ENCODE measurements at places on chromosomes 7 and 10.
A peak's percentile ranks its signal among the peaks of the same experiment; 100 is the strongest.

GRCh38 chr7:117090791-117091190 lies 137.5 kb downstream of the ST7 start:
- no peak for DNase-seq

DNA sequence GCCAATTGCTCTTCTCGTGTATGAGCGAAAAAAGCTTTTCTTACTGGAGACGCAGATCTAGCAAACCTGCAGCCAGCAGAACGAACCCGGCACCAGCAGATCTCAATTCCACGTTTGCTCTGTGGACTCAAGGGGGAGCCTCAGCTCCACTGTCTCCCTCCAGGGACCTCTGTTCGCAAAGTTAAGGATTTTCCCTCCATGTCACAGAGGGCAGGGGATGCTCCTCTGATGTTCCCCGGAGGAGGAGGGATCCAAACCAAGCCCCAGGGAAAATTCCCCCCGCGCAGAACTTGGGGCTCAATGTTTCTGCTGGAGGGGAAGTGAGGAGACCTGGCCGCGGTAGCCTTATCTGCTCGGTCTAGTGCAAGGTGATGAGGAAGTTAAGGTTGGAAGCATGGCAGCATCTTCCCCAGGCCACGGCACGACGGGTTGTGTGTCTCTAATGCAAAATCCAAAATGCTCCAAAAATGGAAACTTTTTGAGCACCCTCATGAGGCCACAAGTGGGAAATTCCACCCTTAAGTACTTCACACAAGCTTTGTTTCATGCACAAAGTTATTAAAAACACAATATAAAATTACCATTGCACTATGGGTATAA lies 9.0 kb downstream of the IQCE start:
- no peak for DNase-seq

DNA sequence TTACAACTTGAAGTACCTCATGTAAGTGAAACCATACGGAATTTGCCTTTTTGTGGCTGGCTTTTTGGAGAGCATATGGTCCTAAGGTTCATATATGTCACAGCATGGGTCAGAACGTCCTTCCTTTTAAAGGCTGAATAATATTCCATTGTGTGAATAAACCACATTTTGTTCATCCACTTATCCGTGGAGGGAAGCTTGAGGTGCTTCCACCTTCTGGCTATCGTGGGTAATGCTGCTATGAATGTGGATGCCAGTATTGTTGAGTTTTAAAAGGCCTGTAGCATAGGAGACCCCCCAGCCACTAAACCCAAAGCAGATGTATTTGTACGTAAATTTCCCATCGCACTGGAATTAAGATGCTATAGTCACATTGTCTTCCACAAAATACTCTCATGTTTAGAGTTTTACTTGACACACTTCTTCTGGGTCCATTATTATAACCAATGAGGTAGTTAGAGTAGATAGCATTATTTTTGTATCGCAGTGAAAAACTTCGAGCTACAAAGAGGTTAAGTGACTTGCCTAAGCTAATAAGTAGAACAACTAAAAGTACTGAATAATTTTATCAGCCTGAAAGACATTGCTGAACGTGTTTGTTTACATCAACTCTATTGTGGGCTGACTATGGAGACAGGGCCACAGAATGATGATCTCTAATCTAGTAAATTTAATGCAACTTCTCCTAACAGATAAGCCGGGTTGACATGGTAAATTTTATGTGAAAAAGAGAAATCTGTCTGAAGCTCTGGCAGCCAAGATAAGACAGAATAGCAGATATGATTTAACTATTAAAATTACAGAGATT lies 183.0 kb upstream of the CTBP2 start:
- no peak for DNase-seq

- DNase-seq, result no peak
These were observed 79.4 kb downstream of the ITGB1 start for GRCh38 chr10:32878646-32879045.

- DNase-seq, result no peak
These were observed 2.0 kb downstream of the AP1S1 start for GRCh38 chr7:101156277-101156676.

DNA sequence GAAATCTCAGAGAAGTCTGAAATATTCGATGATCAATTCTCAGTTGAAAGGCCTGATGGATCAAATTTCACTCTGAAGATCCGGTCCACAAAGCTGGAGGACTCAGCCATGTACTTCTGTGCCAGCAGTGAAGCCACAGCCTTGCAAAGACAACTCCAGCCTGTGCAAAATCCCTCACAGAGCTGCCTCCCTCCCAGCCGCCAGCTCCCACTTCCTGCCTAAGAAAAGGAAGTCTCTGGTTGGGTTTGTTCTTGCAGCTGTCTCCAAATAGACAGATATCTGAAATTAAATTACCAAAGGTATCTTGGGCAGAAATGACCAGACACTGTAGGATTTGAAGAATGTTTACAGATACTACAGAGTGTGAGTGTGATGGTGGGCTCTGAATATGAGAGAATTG lies 43.4 kb upstream of the PRSS58 start:
- DNase-seq, result no peak

DNA sequence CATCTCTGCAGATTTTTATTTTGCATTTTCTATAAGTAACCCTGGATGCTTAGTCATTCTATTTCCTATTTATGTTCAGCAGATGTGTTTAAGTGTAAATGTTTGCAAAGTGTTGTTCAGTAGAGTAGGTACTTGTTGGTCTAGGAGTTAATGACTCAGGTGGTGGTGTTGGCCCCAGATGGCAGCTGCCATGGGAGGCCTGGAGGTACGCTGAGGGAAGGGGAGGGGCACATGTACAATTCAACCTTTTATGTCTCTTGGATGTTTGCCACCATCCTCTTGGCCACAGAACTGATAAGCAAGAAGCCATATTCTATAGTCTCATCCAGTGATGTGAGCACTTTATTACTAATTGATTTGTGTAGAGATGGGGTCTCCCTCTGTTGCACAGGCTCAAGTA lies 68.1 kb upstream of the SLC39A12 start:
- DNase-seq, result no peak

DNA sequence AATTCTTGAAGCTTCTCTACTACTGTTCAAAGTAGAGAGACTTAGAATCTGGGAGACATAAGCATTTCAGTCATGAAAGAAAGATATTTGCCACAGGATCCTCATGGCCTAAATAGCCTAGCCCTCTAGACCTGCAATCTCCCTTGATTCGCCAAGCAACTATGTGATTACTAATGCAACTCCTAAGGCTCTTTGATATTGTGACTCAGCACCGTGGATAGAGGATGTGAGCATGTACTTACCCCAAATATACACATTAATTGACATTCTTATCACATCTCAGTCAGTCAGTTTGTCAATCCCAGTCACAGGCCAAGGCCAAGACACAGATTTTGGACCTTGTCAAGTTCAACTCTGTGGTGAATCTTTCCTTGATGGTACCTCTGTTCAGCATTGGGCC lies 42.6 kb downstream of the GPR37 start:
- no peak for DNase-seq

DNA sequence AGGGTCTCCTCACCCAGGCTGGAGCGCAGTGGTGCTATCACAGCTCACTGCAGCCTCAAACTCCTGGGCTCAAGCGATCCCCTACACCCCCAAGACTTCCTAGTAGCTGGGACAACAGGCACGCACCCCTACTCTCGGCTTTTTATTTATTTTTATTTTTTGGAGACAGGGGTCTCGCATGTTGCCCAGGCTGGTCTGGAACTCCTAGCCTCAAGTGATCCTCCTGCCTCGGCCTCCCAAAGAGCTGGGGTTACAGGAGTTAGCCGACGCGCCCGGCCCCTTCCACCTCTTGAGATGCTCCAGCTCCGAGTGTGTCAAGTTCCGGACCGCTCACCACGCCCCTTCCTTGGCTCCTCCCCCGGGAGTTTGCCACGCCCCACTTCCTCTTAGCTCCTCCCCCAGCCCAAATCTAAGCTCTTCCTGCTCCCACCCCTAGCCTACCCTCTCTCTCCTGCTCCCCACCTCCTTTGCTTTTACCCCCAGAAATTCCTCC lies 6.3 kb downstream of the NAT16 start:
- DNase-seq, result peak; percentile 38

GRCh38 chr7:80829527-80829926 lies 89.3 kb downstream of the SEMA3C start:
- DNase-seq, result no peak

- DNase-seq, result no peak
These were observed 36.2 kb upstream of the DUSP5 start for GRCh38 chr10:110461530-110461929.

DNA sequence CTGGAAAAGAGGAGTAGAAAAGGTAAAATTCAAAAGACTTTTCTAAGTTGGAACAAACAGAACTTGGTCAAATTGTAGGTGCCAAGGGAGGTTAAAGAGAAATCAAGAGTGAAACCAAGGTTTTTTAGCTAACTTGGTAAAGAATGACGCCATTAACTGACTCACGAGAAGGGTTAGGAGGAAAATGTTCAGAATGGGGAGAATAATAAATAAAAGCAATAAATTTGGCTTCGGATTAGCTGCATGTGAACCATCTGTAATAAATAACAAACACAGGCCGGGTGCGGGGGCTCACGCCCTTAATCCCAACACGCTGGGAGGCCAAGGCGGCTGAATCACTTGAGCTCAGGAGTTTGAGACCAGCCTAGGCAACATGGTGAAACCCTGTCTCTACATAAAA lies 71.9 kb upstream of the SRRM3 start:
- DNase-seq, result no peak

DNA sequence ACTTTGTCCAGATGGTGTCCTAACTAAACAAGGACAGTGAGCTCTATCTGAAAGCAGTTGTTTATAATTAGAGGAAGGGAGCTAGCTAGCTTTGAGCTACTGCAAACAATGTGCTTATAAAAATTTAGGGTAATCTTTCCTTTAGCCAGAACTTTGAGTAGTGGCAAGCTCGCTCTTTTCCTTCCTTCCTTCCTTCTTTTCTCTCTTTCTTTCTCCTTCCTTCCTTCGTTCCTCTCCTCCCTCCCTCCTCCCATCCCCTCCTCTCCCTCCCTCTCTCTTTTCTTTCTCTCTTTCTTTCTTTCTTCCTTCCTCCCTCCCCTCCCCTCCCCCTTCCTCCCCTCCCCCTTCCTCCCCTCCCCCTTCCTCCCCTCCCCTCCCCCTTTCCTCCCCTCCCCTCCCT lies 520.1 kb downstream of the INHBA start:
- no peak for DNase-seq

DNA sequence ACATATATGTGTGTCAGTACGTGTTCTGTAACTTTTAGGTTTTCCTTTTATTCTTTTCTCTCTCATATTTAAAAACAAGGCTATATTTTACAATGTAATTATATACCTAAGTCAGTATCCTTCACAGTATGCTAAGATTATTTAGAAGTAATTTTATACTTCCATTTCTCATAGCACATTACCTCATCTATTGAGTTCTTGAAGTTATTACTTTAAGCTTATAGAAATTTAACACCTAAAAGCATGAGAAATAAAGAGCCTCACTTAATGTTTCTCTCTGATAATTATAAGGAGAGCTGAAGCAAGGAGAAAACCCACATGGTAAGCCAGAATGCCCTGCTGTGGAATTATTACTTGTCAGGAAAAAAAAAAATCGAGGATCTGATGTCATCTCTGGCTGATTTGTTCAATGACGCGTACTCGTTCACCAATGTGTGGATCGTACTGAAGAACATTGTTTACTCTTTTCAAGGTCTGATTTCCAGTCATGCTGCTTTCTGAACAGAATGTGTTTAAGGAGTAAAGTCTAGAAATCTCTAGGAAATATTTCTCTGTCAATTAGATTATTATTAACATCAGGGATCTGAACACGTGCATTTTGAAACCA lies 21.9 kb downstream of the CACNB2 start:
- no peak for DNase-seq

- DNase-seq, result no peak
These were observed 24.9 kb downstream of the SAMD9 start for GRCh38 chr7:93092757-93093370.

GRCh38 chr7:132869166-132869861 lies 212.6 kb downstream of the CHCHD3 start:
- DNase-seq, result no peak

DNA sequence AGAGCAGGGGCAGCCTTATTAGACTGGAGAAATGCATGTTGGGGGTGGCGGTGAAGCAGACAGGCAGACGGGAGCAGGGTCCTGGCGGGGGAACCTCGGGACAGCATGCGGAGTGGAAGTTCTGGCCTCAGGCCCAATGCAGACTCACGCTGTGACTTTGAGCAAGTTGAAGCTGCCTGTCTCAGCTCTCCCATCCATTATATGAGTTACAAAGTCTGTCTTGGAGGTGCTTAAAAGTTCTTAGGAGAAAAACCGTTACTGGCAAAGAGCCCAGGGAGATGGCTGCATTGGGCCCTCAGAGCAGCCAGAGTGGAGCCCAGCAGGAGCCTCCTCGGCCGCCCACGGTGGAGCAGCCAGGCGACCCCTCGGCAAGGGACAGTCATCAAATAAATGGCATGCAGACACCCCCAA lies 509.5 kb downstream of the PLXNA4 start:
- DNase-seq, result no peak

- no peak for DNase-seq
These were observed 88.3 kb downstream of the NRCAM start for GRCh38 chr7:108367946-108368345.

GRCh38 chr7:155378580-155378934 lies 79.4 kb upstream of the EN2 start:
- DNase-seq, result no peak

DNA sequence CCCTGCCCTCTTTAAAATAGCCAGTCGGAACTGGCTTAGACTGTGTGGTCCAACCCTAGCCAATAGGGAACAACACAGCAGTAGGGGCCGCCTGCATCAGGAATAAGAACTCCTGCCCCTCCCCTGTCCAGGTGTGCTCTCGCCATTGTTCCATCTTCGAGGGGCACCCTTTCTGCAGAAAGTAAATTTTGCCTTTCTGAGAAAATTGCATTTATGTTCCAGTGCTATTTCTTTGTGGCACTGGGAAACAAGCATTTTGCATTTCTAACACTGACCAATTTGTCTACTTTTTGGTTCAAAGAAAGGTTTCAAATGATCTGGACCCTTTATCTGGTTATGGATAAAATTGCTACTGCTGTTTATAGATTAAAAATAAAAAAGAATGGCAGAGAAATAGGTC lies 90.2 kb upstream of the AGBL3 start:
- no peak for DNase-seq

DNA sequence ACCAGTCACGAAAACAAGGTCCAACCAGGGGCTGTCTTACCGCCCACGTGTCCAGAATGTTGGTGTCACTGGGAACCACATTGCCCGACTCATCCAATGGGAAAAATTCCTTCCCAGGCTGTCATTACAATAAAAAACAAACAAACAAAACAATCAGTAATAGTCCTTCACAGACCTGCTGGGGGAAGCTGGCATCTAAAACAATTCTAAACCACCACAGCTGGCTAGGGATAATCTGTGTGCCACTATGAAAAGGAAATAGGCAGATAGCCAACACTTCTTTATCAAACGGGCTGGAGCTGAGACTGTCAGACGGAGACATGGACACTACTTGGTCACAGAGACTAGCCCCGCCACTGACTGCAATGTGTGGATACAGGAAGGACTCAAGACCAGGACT lies 9.2 kb downstream of the AKR1B1 start:
- DNase-seq, result no peak

- DNase-seq, result no peak
These were observed 116.9 kb downstream of the LRMDA start for GRCh38 chr10:75548356-75548755.

Data from stimulated activated CD4-positive, alpha-beta T cell treated with anti-CD3 and anti-CD28 coated beads, Interleukin-15, amount 100 ng/mL, for 1 hour (primary cell).